Neuronal stem cell (in vitro differentiated cells): ENCODE measurements at places on chromosomes 5 and 9.

- no peak for DNase-seq
These were observed 39.6 kb downstream of the PCDHGC5 start for GRCh38 chr5:141528291-141528984.

- DNase-seq = no peak
These were observed 180.7 kb upstream of the ZNF618 start for GRCh38 chr9:113695440-113695851.

GRCh38 chr5:75933489-75933888 is 149.7 kb upstream of the SV2C start:
- no peak for DNase-seq

GRCh38 chr9:6226696-6227095 is 11.1 kb downstream of the IL33 start:
- DNase-seq = no peak

- DNase-seq = no peak
These were observed 584 bp downstream of the LMAN2 start for GRCh38 chr5:177350776-177351391.

GRCh38 chr5:87354496-87354895 is 58.2 kb downstream of the CCNH start:
- no peak for DNase-seq

GRCh38 chr5:64632251-64632650 is 58.1 kb upstream of the SHISAL2B start:
- DNase-seq = no peak

GRCh38 chr9:5838884-5839571 is 6.1 kb upstream of the ERMP1 start:
- DNase-seq = no peak

- no peak for DNase-seq
These were observed 69.7 kb upstream of the NEURL1B start for GRCh38 chr5:172571413-172571812.

- DNase-seq = no peak
These were observed 224.0 kb downstream of the GAS1 start for GRCh38 chr9:86723346-86723745.

GRCh38 chr9:95311961-95312360 is 5.5 kb downstream of the FANCC start:
- DNase-seq = no peak

DNA sequence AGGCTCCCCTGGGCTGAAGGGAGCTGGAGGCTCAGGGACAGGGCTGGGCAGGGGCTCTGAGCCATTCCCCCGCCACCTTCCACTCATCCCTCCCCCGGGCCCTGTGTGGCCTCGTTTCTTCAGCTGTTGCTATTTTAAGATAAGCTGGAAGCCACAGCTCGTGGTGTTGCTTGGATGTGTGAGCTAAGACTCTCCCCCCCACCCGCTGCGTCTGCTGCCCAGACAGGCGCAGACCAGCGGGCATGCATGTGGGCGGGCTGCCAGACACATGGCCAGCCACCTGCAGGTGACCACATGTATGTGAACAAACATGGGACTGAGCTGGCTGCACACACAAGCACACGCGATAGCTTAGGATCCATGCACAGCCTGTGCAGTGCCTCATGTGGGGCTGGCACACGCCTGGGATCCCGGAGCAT is 8.7 kb downstream of the SNCB start:
- no peak for DNase-seq

DNA sequence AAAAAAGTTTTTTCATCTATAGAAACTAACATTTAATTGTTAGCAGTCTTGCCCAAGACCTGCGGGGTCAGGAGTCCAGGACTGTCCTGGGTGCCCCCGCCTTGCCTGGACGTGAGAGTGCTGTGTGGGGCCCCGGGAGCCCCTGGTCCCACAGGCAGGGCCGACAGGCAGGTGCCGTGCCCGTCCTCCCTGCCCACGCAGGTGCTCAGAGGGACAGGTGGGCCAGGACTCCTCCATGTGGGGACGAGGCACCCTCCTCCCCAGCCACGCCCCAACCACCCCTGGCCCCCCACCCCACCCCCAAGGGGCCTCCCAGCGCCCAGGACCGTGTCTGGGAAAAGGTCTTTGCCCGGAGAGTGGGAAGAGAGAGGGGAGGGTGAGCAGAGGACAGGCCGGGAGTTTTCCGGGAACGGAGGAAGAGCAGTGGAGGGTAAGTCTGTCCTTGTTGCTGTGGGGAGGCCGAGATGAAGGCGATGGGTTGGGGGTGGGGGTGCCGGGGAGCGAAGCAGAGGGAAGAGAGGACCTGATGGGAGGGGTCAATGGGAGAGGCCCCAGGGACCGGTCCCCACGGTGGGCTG is 2.7 kb upstream of the LCN12 start:
- no peak for DNase-seq

DNA sequence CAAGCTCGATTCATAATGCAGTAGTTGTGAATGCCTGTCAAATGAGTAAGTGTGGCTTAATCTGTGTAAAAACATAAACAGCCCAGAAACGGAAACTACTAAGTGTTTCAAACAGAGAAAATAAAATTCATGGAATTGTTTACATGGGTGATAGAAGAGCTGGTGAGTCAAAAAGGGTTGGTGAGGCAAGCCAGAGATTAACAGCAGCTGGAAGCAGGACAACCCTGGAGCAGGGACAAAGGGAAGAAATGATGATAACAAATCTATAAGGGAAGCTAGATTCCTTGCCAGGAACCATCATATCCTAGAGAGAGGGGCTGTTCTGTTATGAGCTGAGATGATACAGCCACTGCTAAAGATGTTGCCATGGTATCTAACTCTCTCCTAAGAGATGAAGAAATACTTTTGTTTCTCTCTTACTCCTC is 18.0 kb upstream of the PRR16 start:
- DNase-seq = no peak

GRCh38 chr5:78903861-78904260 is 81.2 kb downstream of the ARSB start:
- DNase-seq = no peak

GRCh38 chr5:151141535-151141934 is 16.0 kb downstream of the ANXA6 start:
- no peak for DNase-seq

DNA sequence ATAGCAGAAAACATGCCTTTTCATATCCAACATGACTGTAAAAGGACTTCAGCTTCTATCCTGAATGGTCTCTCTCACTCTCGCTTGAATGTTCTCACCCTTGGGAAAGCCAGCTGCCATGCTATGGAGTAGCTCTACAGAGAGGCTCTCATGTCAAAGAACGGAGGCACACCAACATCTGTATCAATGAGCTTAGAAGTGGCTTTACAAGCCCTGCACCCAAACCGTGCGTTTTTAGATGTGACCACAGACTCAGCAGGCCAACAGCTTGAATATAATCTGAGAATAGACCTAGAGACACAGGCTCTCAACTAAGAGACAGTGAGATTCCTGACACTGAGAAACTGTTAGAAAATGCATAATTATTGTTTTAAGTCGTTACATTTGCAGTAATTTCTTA is 1231.6 kb upstream of the CDH9 start:
- DNase-seq = no peak
